Aorta (tissue), 5 donors: ENCODE measurements at places on chromosomes 7 and 10. TPM values are rescaled to one million over a fixed set of nuclear protein-coding genes. Genes with fewer than 3 reads are reported as not detected.

DNA sequence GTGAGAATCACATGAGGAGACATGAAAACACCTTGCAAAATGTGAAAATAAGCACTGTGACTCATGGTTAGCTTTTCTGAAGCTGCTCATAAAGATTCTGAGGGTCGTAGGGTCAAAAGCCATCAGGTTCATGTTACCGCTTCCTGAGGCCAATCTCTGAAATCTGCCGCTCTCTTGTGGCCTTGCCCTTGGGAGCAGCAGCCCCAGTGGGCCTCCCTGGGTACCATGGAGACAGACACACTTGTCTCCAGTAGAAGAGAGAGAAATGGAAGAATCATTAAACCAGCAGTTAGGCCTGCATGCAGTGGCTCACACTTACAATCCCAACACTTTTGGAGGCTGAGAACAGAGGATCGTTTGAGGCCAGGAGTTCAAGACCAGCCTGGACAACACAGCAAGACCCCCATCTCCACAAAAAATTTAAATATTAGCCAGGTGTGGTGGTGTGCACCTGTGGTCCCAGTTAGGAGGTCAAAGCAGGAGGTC, 42.8 kb downstream of the NIPSNAP2 start:
- H3K27me3 ChIP-seq: no peaks in the 10 kb centered on the region
- H3K27ac ChIP-seq: no peak overlapping the region
- no peaks in the 10 kb centered on the region for H3K4me1 ChIP-seq
- H3K36me3 ChIP-seq: no peaks in the 10 kb centered on the region
- no peak overlapping the region for H3K4me3 ChIP-seq

GRCh38 chr7:135616136-135616535, 46.2 kb upstream of the STMP1 start:
- no peak overlapping the region for H3K27ac ChIP-seq
- H3K4me3 ChIP-seq: no peak overlapping the region
- H3K27me3 ChIP-seq: no peaks in the 10 kb centered on the region
- H3K36me3 ChIP-seq: no peaks in the 10 kb centered on the region
- H3K4me1 ChIP-seq: no peaks in the 10 kb centered on the region

DNA sequence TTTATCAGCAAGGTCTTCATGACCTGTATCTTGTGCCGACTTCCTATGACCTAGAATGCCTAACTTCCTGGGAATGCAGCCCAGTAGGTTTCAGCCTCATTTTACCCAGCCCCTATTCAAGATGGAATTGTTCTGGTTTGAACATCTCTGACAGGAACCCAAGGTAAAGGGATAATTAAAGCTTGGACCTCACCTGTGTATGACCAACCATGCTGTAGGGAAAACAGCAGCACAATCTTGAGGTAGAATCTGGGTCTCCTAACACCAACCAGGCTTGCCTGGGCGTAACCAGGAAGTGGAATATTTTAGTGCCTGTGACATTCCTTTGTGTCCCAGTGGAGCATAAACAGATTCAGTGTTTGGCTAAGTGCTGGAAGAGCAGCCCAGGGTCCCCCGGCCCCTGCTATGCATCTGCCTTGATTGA, 94.1 kb downstream of the PFKFB3 start:
- H3K27me3 ChIP-seq: no peaks in the 10 kb centered on the region
- DNase-seq: no peak
- no peaks in the 10 kb centered on the region for H3K36me3 ChIP-seq
- peaks cover 9% of the 10 kb centered on the region for H3K4me1 ChIP-seq

GRCh38 chr10:88922041-88922440, 30.5 kb downstream of the ACTA2 start:
- no peaks in the 10 kb centered on the region for H3K4me1 ChIP-seq
- DNase-seq: no peak
- H3K27ac ChIP-seq: no peak overlapping the region
- no peak overlapping the region for H3K4me3 ChIP-seq
- H3K36me3 ChIP-seq: no peaks in the 10 kb centered on the region

DNA sequence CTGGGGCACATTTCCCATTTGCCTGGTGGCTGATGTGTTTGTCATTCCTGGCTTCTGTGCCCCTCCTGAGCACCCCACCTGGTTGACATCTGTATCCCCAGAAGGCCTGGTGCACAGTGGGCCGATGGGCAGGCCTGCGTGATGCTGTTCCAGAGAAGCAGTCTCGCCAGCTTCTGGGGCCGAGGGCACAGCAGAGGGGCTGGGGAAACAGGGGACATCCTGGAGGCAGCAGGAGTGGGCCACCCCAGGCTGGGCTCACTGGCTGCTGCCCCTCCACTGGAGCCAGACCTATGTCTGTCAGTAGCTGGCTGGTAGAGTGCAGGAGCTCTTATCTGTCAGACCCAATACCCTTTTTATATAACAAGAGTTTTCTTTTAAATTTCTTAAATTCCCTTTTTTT, 896 bp upstream of the MYL7 start:
- no peaks in the 10 kb centered on the region for H3K4me1 ChIP-seq
- DNase-seq: peak; percentile 42
- H3K27me3 ChIP-seq: no peaks in the 10 kb centered on the region
- H3K36me3 ChIP-seq: no peaks in the 10 kb centered on the region
- H3K4me3 ChIP-seq: no peak overlapping the region

DNA sequence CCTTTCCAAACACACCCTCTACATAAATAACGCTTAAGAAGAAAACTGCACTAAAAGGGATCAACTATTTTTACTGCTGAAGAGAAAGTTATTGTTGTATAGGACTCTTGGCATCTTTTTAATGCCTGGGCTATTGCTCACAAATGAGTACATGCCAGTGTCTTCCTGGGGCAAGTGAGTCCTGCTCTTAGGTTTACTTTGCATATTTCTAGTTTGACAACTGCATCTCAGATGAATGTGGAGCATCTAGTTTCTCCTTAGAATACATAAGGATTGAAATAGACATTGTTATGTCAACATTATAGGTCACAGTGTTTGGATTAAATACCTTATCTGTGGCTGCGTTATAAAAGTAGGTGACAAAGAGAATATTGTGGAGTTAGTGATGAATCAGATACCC, 44.5 kb downstream of the PSMC2 start:
- no peaks in the 10 kb centered on the region for H3K36me3 ChIP-seq
- no peak for DNase-seq
- H3K4me3 ChIP-seq: no peak overlapping the region

DNA sequence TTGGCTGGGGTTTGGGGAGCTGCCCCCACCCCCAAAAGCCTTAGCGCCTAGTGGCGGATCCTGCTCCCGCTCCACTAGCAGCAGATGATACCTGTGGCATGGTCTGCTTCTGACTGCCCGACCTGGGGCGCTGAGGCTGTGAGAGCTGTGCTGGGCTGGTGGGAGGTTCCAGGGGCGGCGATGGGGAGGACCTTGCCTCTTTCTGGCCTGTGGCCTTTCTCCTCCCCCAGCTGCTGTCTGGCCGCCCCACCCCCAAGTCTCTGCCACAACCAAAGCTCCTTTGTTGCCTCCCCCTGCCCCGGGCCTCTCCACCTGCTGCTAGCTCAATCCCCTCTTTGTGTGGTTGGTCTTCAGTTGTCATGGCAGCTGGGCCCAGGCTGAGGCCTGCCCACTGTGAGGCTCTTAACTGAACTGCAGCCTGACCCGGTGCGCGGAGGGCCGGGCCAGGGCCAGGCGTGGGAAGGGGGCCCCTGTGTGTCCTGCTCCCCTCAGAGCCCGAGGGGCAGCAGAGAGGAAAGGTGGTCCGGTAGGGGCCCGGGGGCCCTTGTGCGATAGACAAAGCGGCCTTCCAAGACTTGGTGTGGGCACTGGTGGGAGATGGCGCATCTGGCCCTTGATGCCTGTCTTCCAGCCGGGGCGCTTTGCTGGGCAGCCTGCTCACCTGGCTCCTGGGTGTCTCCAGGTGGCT, 4.7 kb downstream of the ZNF775 start:
- H3K27ac ChIP-seq: no peak overlapping the region
- no peaks in the 10 kb centered on the region for H3K4me1 ChIP-seq
- DNase-seq: no peak
- no peak overlapping the region for H3K4me3 ChIP-seq

- H3K27me3 ChIP-seq: no peaks in the 10 kb centered on the region
- no peak overlapping the region for H3K4me3 ChIP-seq
- no peaks in the 10 kb centered on the region for H3K4me1 ChIP-seq
- DNase-seq: no peak
- H3K27ac ChIP-seq: peak overlapping the region; percentile 8
Measured at GRCh38 chr7:822692-823276, 9.5 kb upstream of the SUN1 start.

DNA sequence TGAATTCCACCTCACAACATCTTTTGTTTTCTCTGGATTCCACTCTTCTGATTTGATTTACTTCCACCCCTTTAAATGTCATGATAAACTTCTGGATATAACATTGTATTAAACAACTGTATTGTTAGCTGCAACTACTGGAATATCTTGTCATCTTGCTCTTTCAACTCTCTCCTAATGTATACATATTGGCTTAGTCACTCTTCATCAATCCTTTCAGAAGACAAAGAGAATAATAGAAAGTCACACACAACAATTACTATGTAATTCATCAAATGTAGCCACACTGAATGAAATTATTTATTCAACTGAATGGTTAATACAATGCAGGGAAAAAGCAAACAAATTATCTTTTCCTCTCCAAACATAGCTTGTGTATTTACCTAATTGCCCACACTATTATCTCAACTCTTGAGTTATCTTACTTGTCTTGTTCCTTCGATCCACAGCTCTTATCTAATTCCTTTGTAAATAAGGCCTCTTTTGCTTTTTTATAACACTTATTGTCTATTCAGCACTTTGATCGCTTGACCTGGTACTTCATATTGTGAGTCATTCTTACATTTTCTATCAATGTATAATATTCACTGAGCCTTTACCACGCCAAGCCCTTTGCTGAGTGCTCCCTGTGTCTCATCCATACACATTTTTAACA, 16.7 kb downstream of the SEMA3A start:
- no peak overlapping the region for H3K4me3 ChIP-seq
- DNase-seq: no peak
- no peaks in the 10 kb centered on the region for H3K4me1 ChIP-seq
- H3K27me3 ChIP-seq: no peaks in the 10 kb centered on the region

DNA sequence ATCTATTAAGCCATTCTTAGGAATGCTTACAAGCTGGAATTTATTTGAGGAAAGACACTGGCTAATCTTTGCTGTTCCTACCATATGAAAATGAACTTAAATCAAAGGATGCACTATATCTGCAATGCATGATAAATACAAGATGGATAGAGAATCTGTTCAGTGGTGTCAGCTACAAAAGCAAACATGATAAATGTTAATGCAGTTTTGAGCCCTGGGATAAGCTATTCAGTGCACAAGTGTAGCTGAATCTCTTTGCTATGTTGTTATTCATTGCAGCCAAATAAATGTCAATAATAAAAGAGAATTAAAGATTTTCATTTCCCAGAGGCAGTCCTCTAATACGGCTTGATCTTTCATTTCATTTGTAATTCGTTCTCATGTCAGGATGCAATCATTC, 223.8 kb upstream of the KAT6B start:
- H3K27me3 ChIP-seq: no peaks in the 10 kb centered on the region
- no peaks in the 10 kb centered on the region for H3K36me3 ChIP-seq
- H3K4me3 ChIP-seq: no peak overlapping the region
- no peaks in the 10 kb centered on the region for H3K4me1 ChIP-seq
- no peak overlapping the region for H3K27ac ChIP-seq

GRCh38 chr10:34078745-34079470, 736.2 kb downstream of the PARD3 start:
- no peaks in the 10 kb centered on the region for H3K27me3 ChIP-seq
- no peak overlapping the region for H3K4me3 ChIP-seq
- peak; percentile 92 for DNase-seq
- peak overlapping the region; percentile 73 for H3K27ac ChIP-seq

- H3K27ac ChIP-seq: peak within 1 kb of the TSS; percentile 90
- H3K4me1 ChIP-seq: peaks cover 4% of the 10 kb centered on the region
- peak within 1 kb of the TSS; percentile 80 for H3K4me3 ChIP-seq
- peak; percentile 84 for DNase-seq
- H3K27me3 ChIP-seq: no peaks in the 10 kb centered on the region
- no peaks in the 10 kb centered on the region for H3K36me3 ChIP-seq
Measured at GRCh38 chr7:47581804-47582763, at the start of gene TNS3. Gene TNS3, minus strand, starts transcription at chr7:47582111. Its CDS starts 142,475 bp downstream, at chr7:47439636.

- no peak overlapping the region for H3K4me3 ChIP-seq
- H3K4me1 ChIP-seq: peaks cover 2% of the 10 kb centered on the region
- peak overlapping the region; percentile 96 for H3K27ac ChIP-seq
- no peaks in the 10 kb centered on the region for H3K27me3 ChIP-seq
Measured at GRCh38 chr7:37031571-37032257, 307.4 kb upstream of the AOAH start.

GRCh38 chr7:103651593-103652377, 205.8 kb upstream of the SLC26A5 start:
- no peaks in the 10 kb centered on the region for H3K36me3 ChIP-seq
- DNase-seq: no peak
- H3K27ac ChIP-seq: no peak overlapping the region
- H3K4me3 ChIP-seq: no peak overlapping the region
- H3K4me1 ChIP-seq: no peaks in the 10 kb centered on the region
- H3K27me3 ChIP-seq: no peaks in the 10 kb centered on the region

DNA sequence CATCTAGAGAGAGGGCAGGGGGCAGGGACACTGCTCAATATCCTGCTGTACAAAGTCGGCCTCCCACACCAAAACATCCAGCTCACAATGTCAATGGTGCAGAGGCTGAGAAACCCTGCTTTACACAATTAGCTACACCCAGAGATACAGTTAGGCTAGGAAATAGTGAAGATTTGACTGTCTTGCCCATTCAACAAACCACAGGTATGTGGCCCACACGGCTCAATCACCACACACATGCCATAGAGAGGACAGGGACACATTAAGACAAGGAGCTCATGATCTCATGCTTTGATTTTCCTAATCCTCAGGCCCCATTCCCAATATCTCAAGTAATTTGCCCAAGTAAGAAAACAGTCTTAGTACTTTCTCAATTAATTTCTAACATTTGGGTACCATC, 110.4 kb downstream of the OSBPL3 start:
- no peak overlapping the region for H3K4me3 ChIP-seq
- H3K27me3 ChIP-seq: no peaks in the 10 kb centered on the region
- no peak overlapping the region for H3K27ac ChIP-seq

- H3K36me3 ChIP-seq: no peaks in the 10 kb centered on the region
- no peaks in the 10 kb centered on the region for H3K4me1 ChIP-seq
- H3K27me3 ChIP-seq: no peaks in the 10 kb centered on the region
- no peak overlapping the region for H3K4me3 ChIP-seq
- no peak for DNase-seq
Measured at GRCh38 chr7:150778014-150778737, 22.0 kb downstream of the TMEM176B start.

HYAL4 gene
- not detected for total RNA-seq

EGR2 gene
- total RNA-seq: 11.4 TPM

TMEM72 gene
- total RNA-seq: not detected

COL17A1 gene
- 1.5 TPM for total RNA-seq

WNT8B gene
- not detected for total RNA-seq

DRGX gene
- total RNA-seq: not detected

TMEM130 gene
- total RNA-seq: 20.8 TPM

HOGA1 gene
- 1.9 TPM for total RNA-seq

LRRC18 gene
- total RNA-seq: not detected

CLRN3 gene
- total RNA-seq: not detected

JAKMIP3 gene
- total RNA-seq: 0.23 TPM

KAZALD1 gene
- 12.4 TPM for total RNA-seq
